CD4-positive, alpha-beta T cell treated with Interleukin-4 for 1 hour (primary cell): ENCODE measurements at places on chromosomes 5 and 9.

DNA sequence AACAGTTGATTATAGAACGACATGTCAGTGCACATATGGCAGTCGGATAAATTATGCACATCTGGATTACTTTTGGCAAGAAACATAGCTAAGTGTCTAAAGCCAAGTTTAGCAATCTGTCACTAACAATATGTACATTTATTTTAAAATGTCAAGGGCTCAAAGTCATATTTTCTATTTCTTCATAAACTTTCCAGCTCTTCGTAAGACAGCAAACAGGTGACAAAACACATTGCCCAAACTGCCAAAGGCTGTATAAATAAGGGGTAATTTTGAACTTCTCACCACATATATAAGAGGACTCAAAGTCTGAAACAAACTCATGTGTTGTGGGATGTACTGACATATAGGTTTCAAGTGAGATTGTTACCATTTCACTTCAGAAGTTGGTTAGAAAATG, 237.2 kb downstream of the ARL15 start:
- no peak for DNase-seq

DNA sequence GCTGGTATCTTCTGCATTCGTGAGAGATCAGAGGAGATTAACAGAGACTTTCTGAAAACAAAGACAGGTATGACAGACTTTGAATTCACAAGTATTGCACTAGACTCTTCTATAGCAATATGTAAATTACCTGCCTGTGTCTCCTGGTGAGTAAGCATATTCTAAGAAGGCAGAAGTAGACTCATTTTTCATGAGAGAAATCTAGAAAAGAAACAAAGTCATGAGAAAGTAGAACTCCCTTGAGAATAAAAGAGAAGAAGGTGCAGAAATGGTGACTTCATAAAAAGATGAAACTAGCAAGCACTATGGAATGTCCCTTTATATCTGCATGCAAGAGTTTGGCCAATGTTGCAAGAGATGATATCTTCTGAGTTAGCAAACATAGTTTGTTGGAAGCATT, 419.8 kb downstream of the DMRT2 start:
- DNase-seq, result no peak

DNA sequence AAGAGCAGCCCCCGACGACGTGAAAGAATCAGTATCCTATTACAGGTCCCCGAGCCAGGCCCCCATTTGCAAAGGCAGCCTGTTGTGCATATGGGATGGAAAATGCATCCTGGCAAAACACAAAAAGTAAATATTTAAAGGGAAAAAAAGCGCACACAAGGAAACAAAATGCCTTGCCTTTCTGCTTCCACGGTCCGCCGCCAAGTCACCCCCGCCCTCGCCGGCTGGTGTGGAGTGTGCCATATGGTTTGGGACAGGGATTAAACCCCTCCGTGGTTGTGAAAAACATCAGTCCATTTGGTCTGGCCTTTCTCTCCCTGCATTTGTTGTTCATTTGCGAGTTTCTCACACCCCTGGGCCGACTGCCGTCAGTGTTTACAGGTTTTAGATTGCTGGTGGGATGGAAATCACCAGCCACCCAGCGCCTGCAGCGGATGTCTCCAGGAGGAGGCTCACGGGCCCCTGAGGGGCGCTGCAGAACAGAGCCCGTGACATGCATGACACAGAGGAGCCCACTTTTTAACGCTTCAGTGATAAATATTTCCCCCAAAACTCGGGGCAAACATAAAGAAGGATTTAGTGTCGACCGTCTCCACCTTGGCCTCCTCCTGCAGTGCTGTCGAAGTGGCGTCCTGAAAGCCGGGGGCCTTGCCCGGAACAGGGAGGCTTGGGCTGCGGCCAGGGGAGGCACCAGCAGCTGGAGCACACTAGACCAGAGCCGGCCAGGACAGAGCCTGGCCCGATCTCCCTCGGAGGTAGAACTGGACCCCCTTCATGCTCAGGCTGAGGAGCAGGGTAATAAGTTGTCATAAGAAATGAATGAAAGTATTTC, 161.5 kb downstream of the HSD17B3 start:
- DNase-seq, result no peak

GRCh38 chr9:99034149-99034548, 70.8 kb upstream of the TGFBR1 start:
- no peak for DNase-seq

DNA sequence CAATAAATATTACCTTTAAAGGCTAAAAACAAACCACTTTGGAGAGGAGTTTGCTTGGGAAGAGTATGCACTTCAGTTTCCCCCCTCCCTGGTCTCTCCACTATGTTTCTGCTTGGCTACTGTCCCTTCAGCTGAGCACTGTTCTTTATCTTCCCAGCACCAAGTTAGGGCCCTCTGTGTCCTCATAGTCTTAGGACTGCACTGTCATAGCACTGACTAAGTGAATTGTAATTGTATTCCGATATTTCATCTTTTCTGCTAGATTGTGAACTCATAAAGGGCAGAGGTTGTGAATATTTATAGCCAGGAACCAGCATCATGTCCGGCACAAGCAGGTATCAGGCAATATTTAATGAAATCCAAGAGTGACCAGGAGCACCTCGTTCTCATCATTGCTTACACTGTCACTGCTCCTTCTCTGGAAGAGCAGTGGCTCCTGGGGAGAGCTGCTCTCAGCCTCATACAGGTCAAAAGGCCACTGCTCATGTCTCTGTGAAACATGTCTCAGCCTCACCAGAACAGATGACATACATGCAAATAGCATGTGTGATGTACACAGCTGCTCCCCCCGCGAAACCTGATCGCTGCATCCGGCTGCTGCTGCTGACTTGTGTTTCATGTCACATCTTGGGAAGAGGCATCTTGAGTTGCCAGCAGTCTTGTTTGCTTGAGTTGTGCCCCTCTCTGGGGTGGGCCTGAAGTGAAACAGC, 279.7 kb upstream of the MSX2 start:
- DNase-seq, result no peak

DNA sequence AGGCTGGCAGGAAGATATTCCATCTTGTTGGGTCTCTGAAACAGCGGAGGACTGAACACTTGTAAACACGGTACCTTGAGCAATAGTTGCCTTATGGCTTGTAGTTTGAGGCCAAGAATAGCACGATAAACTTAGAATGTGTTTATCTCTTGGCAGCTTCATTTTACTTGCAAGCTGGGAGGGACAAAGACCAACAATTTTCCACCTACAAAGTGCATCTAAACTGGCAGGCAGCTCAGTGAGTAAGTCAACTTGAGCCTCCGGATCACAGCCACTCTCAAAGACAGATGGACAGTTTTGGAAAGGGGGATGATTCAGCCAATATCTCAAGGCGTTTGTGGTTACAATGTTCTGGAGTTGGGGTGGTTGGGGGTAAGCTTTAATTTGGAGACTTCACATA, 652.6 kb downstream of the CETN3 start:
- no peak for DNase-seq

DNA sequence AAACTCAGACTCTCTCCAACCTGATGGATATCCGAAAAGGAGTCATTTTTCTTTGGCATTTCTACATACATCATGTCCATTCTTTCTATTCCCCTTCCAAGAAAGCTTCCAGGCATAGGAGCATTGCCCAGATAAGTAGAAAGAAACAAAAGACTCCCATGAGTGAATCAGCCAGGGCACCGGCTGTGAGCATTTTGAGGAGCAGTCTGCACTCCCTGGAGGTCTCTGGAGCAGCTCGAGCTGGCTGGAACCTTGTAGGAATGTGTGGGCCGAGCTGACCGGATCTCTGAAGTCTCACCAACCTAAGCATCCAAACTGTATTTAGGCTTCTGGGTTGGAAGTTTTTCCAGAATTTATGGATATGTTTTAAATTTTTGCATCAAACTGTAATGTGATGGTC, 161.4 kb upstream of the TRPC7 start:
- no peak for DNase-seq

GRCh38 chr5:177402271-177403043, 2.0 kb upstream of the PFN3 start:
- peak; percentile 68 for DNase-seq

- DNase-seq, result no peak
Observed at GRCh38 chr5:89020926-89021610, 138.1 kb upstream of the MEF2C start.

GRCh38 chr5:98927242-98927988, 1.4 kb downstream of the CHD1 start:
- DNase-seq, result peak; percentile 79

GRCh38 chr9:106421772-106422171, 441.2 kb upstream of the ZNF462 start:
- no peak for DNase-seq

DNA sequence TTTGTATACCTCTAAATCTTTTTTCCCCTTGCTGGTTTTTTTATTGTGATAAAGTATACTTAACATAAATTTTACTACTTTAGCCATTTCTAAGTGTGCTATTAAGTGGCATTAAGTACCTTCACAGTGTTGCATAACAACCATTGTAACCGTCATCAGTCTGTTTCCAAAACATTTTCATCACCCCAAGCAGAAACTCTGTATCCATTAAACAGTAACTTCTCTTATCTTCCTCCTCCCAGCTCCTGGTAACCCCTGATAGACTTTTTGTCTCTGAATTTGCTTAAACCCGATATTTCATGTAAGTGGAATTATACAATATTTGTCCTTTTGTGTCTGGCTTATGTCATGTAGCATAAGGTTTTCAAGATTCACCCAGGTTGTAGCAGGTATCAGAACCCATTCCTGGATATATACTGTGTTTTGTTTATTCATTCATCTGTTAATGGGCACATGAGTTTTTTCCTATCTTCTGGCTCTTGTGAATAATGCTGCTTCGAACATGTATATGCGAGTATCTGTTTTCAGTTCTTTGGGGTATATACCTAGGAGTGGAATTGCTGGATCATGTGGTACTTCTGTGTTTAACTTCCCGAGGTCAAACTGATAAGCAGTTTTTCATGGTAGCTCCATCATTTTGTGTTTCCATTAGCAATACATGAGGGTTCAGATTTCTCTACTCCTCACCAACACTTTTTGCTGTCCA, 66.4 kb downstream of the EHMT1 start:
- DNase-seq, result no peak

DNA sequence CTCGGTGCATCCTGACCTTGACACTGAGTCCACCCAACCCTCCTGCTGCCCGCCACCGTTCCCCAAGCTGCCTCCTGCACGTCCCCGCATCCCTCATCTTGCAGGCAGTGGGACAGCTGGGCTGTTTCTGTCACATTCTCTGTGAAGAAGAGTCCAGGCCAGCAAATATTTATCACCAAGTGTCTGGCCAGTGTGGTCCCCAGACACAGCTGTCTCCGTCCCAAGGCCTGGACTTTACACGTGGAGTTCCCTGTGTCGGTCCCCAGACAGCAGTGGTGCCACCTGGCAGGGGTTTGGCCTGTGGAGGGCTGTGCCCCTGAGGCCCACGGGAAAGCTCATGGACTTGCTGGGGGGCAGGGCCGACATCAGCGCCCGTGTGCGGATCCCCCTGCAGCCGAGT, 9.2 kb upstream of the SLC12A7 start:
- DNase-seq, result no peak

DNA sequence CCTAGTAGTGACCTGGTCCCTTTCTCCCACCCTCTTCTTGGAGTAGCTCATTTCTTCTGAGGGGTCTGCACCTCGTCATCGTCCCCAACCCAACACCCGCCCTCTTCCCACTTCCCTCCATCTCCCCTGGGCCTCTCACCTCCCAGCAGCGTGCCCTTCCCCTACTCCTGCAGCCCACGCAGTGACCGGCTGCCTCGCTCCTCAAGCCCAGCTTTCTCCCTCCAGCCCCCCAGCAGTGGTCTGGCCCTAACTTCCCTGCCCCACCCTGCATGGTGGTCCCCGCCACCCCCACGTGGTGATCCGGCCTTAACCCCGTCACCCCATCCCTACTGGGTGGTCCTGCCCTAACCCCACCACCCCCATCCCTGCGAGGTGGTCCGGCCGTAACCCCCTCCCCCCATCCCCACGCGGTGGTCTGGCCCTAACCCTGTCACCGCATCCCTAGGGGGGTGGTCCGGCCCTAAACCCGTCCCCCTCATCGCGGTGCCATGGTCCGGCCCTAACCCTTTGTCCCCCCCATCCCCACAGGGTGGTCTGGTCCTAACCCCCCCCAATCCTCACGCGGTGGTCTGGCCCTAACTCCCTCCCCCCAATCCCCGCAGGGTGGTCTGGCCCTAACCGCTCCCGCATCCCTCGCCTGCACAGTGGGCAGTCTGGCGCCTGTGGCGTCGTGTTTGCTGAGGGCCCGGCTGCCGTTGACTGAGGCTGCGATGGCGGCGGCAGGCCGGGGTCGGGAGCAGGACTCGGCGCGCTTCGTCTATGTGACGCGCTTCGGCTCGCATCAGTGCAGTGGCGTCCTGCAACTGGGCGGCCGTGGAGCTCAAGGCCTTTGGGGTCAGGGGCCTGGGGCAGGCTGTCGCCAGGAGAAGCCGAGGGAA, at the start of gene C5orf47:
C5orf47 (plus strand) TSS at position 617 of the 878 bp plus-strand sequence; CDS start at position 711, 94 bp downstream.
- no peak for DNase-seq
